ENCODE measurements at places on chromosomes 11 and 22.

DNA sequence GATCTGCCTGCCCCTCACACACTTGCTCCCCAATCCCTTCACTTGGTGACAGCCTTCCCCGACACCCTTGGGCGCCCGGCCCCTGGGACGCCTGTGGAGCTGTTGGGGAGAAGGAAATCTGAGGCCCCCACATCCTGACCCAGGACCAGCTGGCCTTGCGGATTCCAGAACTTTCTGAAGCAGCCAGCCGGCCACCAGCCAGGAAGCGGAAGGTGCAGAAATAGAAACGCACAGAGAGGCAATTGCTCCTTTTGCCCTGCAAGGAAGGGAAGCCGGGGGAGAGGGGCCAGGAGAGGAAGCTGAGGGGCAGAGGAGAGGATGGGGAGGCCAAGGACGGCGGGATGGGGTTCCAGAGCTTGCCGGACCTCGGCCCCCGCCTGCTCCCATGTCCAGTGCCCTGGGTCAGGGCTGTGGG lies 66.7 kb upstream of the LINC01488 start:
- DNase-seq, result no peak

DNA sequence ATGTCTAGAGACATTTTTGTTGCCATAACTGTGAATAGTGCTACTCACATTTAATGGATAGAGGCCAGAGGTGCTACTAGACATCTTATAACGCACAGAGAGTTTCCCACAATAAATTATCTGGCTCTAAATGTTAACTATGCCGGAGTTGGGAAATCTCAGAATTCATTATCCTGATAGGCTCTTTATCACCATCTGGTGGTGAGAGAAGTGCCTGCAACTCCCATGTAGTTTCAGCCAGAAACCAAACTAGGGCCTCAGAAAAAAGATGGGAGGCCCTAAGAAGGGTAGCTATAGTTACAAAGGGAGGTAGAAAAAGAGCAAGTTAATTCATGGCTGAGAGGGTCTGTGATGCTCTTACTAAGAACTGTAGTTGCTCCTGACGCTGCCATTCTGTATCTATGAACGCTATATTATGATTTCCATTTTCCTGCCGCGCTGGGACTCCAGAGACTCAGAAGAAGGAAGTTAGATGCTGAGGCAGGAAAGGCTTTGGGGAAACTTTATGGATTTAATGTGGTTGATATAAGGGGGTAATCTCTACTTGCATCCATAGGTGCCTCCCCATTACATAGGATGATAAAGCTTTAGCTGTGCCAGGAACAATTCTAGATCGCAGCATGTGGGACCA lies 22.9 kb upstream of the MRPL17 start:
- DNase-seq, result peak; percentile 26

GRCh38 chr11:117300283-117300663 lies 9.1 kb downstream of the BACE1-AS start:
- no peak for DNase-seq

DNA sequence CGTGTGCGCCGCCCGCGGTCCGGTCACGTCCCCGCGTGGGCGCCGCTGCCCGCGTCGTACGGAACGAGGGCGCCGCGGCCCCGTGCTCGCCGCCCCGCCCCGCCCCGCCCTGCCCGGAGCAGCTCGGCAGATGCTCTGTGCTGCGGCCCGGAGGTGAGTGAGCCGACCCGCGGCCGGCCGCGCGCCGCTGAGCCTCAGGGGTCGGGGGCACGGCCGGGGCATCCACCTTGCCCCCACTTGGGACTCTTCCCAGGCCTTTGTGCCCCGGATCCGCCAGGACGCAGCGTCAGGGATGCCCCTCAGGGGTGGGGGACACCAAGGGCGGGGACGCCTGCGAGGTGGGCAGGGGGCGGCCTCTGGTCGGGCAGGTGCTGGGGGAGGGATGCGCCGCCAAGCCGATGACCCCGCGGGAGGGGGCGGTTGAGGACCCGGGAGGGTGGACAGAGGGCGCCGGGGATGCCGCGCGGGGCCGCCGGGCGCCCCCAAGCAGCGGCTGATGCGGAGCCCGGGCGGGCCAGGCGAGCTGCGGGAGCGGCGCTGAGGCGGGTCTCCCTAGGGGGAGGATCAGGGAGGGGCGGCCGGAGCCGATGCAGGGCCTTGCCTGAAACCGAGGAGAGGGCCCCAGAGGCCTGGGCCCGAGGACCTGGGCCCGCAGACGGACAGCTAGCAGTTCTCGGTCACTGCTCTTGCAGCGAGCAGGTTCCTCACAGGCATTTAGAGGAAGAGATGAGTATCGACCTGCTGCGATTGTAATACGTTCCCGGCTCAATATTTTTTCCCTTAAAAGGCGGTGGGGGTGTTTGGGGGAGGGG lies at the start of gene GNAZ:
TSS of gene GNAZ (plus strand) at position 102 of the 812 bp plus-strand sequence. CDS start 25,177 bp downstream, outside the sequence.
- DNase-seq, result peak; percentile 17

GRCh38 chr11:117842131-117842941 lies 17.8 kb upstream of the FXYD2 start:
- DNase-seq, result no peak
